ENCODE measurements at places on chromosomes 1 and 21.

- no peak for DNase-seq
These were observed 107.7 kb upstream of the ERRFI1 start for GRCh38 chr1:8133657-8134430.

DNA sequence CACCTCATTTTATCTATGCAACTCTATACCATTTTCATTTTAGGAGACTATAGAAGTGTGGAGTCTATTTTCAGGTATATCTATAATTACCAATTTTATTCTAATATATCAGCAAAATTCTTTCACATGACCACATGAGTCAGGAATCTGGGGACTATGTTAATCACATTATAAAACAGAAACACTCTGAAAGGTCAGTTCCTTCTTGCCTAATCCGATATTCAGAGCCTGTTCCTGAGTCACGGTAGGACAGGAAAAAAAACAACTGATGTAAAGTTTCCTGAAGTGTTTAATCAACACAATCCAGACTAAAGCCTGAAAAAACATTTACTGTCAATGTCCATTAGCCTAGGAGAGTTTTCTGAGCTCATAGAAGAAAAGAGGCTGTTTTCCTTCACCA lies 1902.3 kb downstream of the NCAM2 start:
- DNase-seq, result no peak

DNA sequence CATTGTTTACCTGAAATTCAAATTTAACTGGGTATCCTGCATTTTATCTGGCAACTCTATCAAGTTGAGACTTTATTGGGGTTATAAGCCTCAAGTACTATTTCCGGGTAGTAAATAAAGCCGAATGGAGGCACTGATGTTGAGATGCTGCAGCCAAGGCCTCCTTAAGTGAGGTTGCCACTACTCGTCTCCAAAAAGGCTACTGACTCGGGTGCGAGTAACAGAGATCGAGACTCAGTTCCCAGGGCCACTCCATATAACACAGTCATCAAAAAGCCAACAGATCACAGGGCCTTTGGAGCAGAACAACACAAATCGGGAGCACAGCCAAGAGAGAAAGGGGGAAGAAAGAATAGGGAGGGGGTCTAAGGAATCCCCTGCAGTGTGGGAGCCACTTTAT lies 524 bp downstream of the COPA start:
- DNase-seq, result peak; percentile 3

DNA sequence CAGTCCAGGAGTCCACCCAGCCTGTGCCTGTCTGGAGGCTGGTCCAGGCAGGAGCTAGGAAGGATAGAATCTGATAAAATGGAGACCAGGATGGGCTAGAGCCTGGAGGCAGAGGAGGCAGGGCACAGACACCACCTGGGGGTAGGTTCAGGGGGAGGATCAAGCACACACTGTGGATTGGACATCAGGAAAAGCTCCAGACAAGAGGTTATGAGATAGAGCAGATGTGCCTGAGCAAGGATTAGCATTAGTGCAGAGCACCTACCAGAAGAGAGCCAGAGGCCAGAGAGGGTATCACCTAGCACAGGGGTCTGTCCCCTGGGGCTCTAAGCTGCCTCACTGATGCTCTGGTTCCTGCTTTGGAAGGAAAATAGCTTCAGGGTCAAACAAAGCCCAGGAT lies 216.7 kb upstream of the ZC3H12A start:
- DNase-seq, result no peak

DNA sequence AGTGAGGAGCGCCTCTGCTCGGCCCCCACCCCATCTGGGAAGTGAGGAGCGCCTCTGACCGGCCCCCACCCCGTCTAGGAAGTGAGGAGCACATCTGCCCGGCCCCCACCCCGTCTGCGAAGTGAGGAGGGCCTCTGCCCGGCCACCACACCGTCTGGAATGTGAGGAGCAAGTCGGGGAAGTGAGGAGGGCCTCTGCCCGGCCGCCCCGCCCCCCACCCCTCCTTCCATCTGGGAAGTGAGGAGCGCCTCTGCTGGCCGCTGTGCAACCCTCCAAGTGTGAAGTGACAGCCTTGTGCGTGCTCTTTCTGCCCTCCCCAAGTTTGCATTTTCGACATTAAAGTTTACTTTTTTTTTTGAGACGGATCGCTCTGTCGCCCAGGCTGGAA lies 5.1 kb upstream of the ZZZ3 start:
- DNase-seq, result no peak

DNA sequence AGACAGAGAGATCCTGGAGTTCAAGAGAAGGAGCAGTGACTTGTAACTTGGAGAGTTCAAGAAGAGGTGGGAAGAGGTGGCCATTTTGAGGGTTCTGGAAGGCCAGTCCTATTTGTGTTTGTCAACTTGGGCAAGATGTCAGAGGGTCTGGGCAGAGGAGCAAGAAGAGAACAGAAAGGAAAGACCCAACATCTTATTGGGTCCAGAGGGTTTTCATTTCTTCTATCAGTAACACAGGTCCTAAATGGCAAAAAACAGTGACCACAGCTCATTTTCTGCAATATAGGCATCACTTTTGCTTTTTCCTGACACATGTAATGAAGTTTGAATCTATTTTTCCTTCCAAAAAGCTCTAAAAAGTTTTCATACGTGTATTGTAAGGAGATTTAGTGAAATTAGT lies 38.3 kb upstream of the MAP10 start:
- DNase-seq, result no peak

GRCh38 chr1:244301595-244302130 lies 150.0 kb downstream of the ADSS2 start:
- DNase-seq, result no peak
